ENCODE measurements at places on chromosomes 5 and 9. TPM values are rescaled to one million over a fixed set of nuclear protein-coding genes. Genes with fewer than 3 reads are reported as not detected.

FOXD4L5 gene
- polyA plus RNA-seq: not detected

LMBRD2 gene
- polyA plus RNA-seq: 6.9 TPM

DRD1 gene
- polyA plus RNA-seq: not detected

OR13C8 gene
- polyA plus RNA-seq: not detected

CTXN3 gene
- polyA plus RNA-seq: not detected

TMEM174 gene
- polyA plus RNA-seq: not detected

ANKRD18A gene
- not detected for polyA plus RNA-seq

SHC3 gene
- polyA plus RNA-seq: 0.30 TPM

PCDHB16 gene
- polyA plus RNA-seq: 4.8 TPM

GOLM1 gene
- polyA plus RNA-seq: 63.4 TPM

AK8 gene
- 0.89 TPM for polyA plus RNA-seq

MACROH2A1 gene
- polyA plus RNA-seq: 115 TPM

BTNL8 gene
- polyA plus RNA-seq: not detected

ADAMTSL2 gene
- not detected for polyA plus RNA-seq

GADD45G gene
- 1.0 TPM for polyA plus RNA-seq

HTR1A gene
- polyA plus RNA-seq: not detected

KCNN2 gene
- polyA plus RNA-seq: not detected

SPTLC1 gene
- polyA plus RNA-seq: 115 TPM

UBE2D2 gene
- 129 TPM for polyA plus RNA-seq

NOXA1 gene
- polyA plus RNA-seq: 0.15 TPM

ZNF454 gene
- polyA plus RNA-seq: 1.3 TPM

WHRN gene
- 1.5 TPM for polyA plus RNA-seq

TAF11L5 gene
- not detected for polyA plus RNA-seq

IL9 gene
- polyA plus RNA-seq: not detected

TRIM36 gene
- not detected for polyA plus RNA-seq

PDLIM7 gene
- polyA plus RNA-seq: 551 TPM
